ENCODE measurements at places on chromosomes 5 and 9.

DNA sequence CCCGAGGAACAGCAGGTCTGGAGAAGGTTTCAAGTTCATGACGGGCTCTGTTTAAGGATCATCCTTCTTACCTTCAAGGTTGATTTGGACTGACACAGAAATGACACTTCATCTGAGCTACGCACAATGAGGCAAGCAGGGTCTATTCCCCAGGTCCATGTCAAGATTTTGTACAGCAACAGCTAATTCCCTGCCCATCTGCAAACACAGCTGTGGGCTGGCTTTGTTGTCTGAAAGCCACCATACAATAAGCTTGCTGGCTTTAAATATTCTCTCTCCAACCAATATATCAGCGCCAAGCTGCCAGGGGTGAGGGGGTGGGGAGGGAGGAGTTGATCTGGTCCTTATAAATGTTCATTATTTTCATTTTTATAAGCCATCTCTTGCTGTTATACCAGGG, 92.0 kb downstream of the OTULIN start:
- DNase-seq: no peak

DNA sequence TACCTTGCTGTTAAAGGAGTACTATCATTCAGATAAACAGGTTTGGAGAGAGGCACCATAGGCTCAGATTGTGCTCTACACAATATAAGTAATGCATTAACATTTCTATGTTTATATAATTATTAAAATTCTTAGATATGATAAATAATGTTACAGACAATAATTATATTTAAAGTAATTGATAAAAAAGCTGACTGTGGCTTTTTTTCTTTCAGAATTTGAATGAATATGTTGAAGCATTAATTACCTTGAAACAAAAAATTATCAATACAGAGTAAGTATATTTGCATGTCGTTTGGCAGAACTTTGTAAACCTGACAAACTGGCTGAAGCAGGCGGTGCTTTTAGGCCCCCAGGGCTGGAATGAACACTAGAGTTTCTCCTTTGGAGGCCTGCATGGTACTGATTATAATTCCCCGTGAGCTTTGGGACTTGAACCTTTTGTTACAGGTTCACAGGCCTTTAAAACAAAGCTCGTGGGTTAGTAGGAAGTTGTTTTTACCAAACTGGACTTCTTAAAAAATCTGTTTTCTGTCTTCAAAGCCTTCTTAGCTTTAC, 13.8 kb downstream of the ICE1 start:
- no peak for DNase-seq

GRCh38 chr5:116444373-116445295, 130.0 kb downstream of the SEMA6A start:
- no peak for DNase-seq

GRCh38 chr9:132241840-132242620, 80.2 kb downstream of the NTNG2 start:
- no peak for DNase-seq

DNA sequence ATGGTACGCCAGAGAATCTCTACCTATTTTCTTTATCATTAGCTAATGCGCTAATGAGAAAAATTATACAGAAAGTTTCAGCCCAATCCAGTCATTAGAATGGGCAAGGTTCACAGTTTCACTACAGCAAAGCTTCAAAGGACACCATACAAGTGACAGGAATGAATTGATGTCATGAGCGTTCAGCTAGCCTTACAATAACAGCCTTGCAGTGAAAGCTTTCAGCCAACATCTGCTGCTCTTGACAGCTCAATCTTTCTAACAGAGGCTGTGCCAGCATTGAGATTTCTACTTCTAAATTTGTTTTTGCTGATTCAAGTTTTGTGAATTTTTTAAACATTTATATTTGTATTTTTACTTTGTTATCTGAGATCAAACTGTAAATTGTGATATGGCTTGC, 302.4 kb upstream of the FAM174A start:
- DNase-seq: no peak
